Stimulated activated CD4-positive, alpha-beta T cell treated with anti-CD3 and anti-CD28 coated beads, Interleukin-1b, Interleukin-23, amount 100 ng/mL, for 24 hours (primary cell): ENCODE measurements at places on chromosomes 16 and 17.
A peak's percentile ranks its signal among the peaks of the same experiment; 100 is the strongest.

- no peak for DNase-seq
These were observed 18.5 kb upstream of the USP22 start for GRCh38 chr17:21061158-21061835.

DNA sequence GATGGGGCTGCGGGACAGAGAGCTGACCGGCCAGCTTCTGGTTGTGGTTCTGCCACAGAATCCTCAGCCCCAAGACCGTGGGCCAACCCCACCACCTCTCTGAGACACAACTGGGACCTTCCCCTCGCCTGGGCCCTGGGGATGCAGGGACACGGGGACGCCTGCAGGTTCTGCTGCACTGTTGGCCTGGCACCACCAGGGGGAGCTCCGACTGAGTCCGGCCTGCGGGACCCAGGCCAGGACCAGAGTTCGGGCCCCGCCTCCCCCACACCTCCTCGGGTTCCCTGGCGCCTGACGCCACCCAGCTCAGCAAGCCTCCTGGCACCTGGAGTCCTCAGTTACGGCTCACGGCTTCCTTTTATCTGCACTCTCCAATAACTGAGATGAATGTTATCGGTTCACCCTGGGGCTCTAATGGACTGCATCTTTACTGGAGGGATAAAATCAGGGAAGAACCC is 27.3 kb downstream of the TBC1D16 start:
- DNase-seq = peak; percentile 57

GRCh38 chr16:69040144-69040909 is 65.1 kb upstream of the HAS3 start:
- no peak for DNase-seq

- DNase-seq = no peak
These were observed 23.1 kb upstream of the DHRS13 start for GRCh38 chr17:28925912-28926365.

GRCh38 chr16:48022496-48022895 is 133.3 kb downstream of the ABCC12 start:
- no peak for DNase-seq

GRCh38 chr17:19346351-19347255 is 15.9 kb downstream of the B9D1 start:
- DNase-seq = no peak

- no peak for DNase-seq
These were observed 122.2 kb downstream of the CCDC182 start for GRCh38 chr17:57622683-57623433.

DNA sequence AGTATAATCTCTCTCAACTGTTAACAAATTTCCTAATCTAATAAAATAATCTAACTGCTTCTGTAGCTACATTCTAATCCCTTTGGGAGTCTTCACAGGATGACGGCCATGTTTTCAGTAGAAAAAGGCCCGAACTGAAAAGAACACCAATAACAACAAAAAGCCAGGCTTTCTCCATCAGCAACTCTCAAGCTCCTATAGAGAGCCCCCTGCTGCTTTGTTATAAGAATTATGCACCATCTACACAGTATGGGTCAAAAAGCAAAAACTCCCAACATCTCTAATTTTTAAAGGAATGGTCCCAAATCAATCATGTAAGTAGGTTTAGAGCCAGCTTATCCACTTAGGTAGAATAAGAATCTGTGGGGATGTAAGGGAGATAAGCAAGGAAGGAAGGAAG is 163.6 kb upstream of the C17orf78 start:
- no peak for DNase-seq

DNA sequence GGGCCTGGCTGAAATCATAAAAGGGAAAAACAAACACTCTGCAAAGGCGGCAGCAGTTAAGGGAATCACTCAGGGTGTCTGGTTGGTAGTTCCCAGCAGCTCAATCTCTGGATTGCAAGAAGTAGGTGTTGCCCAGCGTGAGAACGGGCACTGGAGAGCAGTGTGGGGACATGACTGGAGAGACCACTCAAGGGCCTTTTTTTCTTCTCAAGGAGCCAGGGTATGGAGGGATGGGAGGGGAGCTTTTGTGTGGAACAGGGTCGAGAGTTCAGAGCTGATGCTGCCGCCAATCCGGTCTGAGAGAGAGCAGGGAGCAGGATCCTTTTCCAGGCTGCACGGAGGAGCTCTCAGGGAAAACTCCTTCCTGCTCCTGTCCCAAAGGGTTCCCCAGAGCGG is 15.2 kb downstream of the SCNN1B start:
- DNase-seq = no peak

DNA sequence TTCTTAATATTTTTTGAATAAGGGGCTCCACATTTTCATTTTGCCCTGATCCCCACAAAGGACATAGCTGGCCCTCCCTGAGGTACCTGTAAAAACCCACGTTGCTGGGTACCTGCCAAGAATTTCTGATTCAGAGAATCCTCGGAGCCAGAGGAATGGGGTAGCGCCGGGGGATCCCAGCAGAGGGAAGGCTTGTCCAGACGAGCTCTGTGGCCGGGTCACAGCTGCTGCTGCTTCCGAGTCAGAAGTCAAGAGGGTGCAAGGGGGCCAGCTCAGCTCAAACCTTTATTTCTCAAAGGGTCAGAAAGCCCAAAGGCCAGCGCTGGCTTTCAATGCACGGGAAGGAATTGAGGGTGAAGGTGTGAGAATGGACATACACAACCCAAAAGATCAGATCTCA is 68.9 kb upstream of the SDK2 start:
- DNase-seq = no peak

DNA sequence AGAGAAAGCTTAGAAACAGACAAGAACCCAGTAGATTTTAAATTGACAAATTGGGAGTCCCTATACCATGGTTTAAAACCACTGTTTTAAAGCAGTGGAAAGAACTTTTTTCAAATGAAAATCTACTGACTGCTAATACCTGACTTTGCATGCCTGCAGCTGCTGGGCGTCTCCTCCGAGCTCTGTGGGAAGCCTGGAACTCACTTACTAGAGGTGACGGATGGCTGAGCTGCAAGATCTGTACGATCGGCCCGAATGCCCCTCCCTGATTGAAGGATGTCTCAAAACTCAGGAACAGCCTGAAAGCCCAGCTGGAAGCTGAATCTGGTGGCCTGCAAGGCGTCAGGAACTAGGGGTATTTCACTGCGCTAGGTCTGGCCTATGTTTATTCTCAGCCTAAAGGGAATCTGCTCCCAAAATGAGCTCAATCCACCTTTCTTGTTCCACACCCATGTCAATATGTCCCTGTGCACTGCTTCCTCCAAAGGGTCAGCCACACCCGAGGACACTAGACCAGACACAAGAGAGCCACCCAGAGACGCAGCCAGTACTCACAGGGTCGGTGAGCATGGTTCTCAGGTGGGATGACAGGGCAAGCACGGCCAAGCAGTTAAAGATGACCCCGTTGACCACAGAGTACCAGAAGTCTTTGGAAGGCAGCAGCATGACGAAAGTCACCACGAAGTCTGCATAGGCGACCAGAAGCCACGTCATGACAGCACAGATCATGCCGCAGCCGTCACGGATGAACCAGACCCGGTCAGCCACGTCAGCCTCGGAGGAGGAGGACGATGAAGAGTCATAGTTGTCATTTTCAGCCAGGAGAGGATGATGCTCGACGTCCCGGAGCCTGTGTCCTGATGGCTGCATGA is 21.4 kb downstream of the ZDHHC7 start:
- DNase-seq = no peak

GRCh38 chr16:14315683-14316320 is 244.7 kb downstream of the MRTFB start:
- DNase-seq = no peak

- DNase-seq = no peak
These were observed 36.2 kb downstream of the NDE1 start for GRCh38 chr16:15686287-15686686.

- no peak for DNase-seq
These were observed 14.9 kb downstream of the CA4 start for GRCh38 chr17:60164697-60165096.

DNA sequence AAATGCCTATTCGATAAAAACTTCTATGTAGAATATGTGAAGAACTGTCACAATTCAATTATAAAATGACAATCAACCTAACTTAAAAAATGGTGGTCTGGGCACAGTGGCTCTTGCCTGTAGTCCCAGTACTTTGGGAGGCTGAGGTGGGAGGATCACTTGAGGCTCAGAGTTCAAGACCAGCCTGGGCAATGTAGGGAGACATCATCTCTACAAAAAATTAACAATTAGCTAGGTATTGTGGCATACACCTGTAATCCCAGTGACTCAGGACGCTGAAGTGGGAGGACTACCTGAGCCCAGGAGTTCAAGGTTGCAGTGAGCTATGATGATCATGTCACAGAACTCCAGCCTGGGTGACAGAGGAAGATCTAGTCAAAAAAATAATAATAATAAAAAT is 18.6 kb upstream of the METTL9 start:
- DNase-seq = no peak

- DNase-seq = no peak
These were observed 22.7 kb upstream of the SRCIN1 start for GRCh38 chr17:38628441-38628840.

GRCh38 chr17:6589266-6589946 is 33.1 kb upstream of the PITPNM3 start:
- DNase-seq = no peak

DNA sequence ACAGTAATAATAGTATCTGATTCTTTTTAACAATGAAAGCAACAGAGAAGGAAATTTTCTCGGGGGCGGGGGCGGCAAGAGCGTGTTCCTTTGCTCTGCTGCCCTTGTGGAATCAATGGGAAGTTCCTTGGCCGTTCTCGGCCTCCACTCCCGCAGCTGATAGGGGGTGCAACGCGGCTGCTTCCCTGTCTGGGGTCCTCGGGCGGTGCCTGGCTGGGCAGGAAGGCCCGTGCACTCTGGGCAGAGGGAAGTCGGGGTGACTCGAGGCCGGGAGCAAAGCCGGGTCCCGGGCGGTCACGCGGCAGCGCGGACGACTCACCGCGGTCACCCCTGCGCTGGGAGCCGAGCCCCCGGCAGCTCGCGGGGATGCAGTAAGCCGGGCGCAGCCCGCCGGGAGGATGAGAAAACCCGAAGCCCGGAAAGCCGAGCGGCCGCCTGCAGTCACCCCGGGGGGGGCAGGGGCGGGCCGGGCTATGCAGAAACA is 2.5 kb downstream of the TUBB3 start:
- no peak for DNase-seq

DNA sequence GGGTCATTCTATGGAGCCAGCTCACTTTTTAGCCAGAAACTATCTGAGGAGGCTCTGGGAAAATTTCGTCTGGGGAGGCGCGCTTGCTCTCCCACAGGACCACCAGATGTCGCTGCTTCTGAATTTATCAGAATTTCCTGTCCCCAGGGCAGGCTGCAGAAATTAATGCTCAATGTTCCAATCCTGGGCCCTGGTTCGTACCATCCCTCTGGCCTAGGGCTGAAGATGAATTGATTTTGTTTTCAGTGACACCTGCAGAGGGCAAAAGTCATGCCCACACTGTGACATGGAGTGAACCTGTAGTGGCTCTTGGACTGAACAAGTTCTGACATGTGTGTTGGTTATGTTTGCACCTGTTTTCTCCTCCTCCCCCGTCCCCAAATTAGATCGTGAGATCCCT is 482.6 kb downstream of the NPIPA7 start:
- DNase-seq = peak; percentile 10

DNA sequence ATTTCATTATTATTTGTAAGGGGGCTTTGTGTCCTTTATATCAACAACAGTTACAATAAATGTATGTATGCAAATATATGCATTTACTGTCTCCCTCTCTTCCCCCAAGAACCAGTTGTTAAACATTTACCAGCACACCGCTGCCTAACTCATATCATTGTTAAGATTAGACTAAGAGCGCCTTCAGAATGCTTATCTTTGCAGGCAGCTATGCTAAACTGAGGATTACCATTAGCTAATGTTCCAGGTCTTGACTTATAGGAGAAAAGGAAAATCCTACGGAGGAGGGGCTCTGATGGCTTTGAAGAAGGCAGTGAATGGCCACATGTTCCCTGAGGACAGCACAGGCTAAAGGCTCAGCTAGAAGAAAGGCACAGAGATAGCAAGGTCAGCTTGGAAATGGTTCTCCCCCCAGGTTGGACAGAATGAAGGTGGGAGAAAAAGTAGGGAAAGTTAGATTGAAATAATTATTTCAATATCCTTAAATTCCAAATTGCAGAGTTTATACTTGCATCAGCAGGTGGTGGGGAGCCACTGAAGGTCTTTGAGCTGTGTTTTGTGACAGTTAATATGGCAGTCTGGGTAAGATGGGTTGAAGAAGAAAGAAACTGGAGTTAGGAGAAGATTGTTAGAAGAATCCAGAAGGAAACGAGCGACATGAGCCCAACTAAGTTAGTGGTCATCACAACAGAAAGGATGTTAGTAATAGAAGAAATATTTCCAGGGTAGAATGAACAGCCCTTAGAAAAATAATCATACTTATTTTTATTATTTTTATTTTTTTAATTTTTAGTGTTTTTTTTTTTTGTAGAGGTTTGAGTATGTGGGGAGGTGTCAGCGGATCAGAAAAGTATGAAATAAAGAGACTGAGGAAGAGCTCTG is 87.0 kb upstream of the MAF start:
- DNase-seq = no peak

GRCh38 chr17:77959126-77959925 is 823 bp downstream of the TNRC6C start:
- DNase-seq = peak; percentile 20

DNA sequence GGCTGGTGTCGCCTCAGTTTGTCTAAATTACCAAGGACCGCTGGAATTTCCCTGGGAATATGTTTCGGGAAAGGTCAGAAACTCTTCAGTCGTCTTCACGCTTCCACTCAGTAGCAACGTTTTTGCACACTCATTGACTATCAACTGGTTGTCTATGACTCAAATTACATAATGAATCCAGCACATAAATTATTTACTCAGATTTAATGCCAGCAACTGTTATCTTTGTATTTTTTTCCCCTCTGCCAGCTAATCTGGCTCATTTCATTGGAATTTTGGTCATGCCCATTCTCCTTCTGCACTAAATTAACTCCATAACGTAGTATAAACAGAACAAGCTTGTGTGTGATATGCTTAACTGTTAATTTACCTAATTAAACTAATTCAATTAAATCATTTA is 372.7 kb upstream of the ZFHX3 start:
- DNase-seq = no peak

GRCh38 chr16:86991679-86992078 is 325.5 kb downstream of the C16orf95 start:
- DNase-seq = no peak

DNA sequence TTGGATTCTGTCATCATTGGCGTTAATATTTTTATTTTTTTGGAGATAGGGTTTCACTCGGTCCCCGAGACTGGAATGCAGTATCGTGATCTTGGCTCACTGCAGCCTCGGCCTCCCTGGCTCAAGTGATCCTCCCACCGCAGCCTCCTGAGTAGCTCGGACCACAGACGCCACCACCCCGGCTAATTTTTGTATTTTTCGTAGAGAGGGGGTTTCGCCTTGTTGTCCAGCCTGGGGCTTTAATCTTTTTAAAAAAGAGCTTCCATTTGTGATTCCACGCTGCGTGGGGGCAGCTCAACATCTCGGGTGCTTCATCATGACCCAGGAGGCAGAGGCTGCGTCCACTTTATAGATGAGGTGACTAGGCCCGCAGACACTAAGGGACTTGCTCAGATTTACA is 1.5 kb downstream of the BANP start:
- DNase-seq = no peak

- DNase-seq = no peak
These were observed 113.3 kb downstream of the VPS53 start for GRCh38 chr17:601244-601925.

- no peak for DNase-seq
These were observed 77.2 kb downstream of the KCNJ12 start for GRCh38 chr17:21453144-21453898.

GRCh38 chr17:76005263-76006149 is 4.9 kb downstream of the CDK3 start:
- peak; percentile 91 for DNase-seq

- DNase-seq = no peak
These were observed 15.8 kb upstream of the KRT20 start for GRCh38 chr17:40900809-40901356.

- DNase-seq = peak; percentile 56
These were observed 3.4 kb upstream of the HEXD start for GRCh38 chr17:82414548-82415281.
